Thoracic aorta (tissue), 2 donors: ENCODE measurements at places on chromosomes 1 and 21.

- no peak for DNase-seq
These were observed 13.3 kb upstream of the CPT2 start for GRCh38 chr1:53183095-53183990.

DNA sequence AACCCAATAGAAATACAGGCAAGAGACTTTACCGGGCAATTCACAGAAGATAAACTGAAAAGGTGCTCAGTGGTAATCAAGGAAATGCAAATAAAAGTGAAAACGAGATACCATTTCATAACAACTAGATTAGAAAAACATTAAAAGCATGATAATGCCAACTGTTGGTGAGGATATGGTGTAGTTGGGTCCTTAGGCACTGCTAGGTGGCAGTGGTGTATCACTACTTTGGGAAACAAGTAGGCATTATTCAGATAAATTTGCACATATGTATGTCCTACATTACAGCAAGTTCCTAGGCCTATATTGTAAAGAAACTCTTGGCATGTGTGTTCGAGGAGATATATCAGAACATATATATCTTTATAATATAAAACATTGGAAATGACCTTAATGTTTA, 31.0 kb downstream of the AZIN2 start:
- no peak for DNase-seq

DNA sequence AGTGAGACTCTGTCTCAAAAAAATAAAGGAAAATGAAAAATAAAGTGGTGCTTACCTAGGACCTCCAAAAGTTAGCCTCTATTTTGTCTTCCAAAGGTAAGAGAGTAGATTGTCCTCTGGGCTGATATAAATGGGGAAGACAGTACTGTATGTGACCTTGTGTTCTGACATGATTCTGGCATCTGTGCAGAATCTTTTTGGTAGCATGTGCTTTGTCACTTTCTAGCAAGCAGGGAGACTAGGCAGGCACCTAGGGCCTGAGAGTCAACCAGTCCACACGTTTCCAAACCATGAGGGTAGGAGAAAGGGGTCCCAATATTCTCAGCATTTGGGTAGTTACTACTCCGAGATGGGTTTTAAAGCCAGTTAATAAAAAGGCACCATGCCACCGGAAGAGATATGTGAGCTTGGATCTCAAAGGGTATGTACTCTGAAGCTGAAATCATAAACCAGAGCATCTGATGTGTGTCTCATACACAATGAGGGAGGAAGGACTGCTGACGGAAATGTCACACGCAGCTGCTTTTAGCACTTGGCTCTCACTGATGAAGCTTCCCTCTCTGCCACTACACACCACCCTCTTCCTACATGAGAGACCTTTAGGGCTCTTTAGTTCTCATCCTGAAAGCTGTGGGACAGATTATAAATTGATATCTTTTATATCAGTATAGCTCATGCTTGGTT, 27.0 kb upstream of the SLC16A1 start:
- DNase-seq = no peak

DNA sequence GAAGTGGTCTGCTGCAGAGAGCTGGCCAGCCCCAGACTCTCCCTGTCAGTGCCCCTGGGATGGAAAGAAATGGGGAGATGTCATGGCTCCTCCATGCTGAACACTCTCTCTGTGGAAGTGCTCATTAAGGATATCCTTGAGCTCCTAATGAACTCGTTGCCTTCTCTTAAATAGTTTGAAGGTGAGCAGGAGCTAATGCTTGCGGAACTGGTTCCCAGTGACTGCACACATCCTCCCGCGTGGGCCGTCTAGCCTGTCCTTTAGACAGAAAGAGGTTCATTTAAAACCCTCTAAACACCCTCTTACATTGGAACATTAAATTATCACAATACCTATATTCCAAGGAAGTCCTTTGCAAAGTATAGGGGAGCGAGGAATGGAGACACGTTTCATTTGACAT, 5.9 kb upstream of the WDR64 start:
- no peak for DNase-seq

- no peak for DNase-seq
These were observed 63.7 kb upstream of the EPS8L3 start for GRCh38 chr1:109827466-109827865.

GRCh38 chr1:165886983-165887382, 59.6 kb downstream of the UCK2 start:
- no peak for DNase-seq

DNA sequence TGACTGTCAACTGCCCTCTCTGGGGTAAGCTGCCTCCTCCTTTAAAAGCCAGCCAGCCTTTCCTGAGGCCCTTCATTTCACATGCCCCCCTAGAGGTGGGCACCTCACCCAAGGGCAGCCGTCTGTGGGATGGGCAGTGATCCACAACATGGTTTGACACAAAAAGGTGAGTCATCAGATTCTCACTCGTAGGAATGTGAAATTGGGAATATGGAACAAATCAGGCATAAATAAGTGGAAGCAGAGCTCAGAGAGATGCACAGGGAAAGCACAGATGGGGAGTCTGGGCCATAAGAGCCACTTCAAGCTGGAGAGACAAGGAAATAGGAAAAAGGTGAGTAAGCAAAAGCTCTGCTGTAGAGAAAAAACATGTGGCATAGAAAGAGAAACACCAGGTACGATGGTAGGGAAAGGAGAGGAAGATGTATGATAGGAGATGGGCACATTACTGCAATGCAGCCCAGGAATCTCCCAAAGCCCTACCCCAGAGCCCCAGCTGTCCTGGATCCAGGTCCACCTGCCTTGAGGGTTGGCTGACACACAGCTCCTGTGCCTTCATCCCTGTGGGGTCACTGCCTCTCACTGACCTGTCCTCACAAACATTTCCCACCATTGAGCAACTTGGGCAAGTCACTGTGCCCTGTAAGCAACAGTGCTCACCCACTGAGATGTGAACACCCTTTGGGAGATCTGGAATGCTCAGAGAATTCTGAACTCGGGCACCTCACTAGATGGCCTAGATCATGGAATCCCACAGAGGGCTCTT, 86.6 kb downstream of the ASTN1 start:
- no peak for DNase-seq

- no peak for DNase-seq
These were observed 27.5 kb upstream of the H6PD start for GRCh38 chr1:9207086-9207485.

DNA sequence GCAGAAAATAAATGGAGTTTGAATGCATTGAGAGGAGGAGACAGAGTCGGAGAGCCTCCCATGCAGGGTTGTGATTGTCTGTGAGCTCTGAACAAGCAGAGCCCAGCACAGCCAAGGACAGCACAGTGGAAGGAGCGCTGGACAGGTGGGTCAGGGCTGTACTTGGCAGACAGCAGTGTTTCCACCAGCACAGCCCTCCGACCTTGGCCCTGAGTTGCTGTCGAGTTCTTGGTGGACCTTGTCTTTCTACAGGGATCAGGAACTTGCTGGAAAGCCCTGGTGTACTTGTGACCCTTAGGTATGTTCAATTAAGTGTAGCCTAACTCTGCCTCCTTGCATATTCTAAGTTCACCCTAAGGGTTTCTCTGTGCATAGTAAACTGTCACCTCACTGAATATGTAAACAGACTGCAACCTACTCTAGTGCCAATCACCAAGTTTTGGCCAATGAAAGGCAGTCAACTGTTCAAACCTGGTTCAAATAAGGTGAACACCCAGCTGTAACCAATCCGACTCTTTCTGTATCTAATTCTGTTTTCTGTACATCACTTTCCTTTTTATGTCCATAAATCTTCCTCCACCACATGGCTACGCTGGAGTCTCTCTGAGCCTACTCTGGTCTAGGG, 86.6 kb upstream of the SLC25A33 start:
- no peak for DNase-seq
